ENCODE measurements at places on chromosomes 5 and 9.

- no peak for DNase-seq
Measured at GRCh38 chr5:74632947-74633356, 7.6 kb downstream of the ENC1 start.

DNA sequence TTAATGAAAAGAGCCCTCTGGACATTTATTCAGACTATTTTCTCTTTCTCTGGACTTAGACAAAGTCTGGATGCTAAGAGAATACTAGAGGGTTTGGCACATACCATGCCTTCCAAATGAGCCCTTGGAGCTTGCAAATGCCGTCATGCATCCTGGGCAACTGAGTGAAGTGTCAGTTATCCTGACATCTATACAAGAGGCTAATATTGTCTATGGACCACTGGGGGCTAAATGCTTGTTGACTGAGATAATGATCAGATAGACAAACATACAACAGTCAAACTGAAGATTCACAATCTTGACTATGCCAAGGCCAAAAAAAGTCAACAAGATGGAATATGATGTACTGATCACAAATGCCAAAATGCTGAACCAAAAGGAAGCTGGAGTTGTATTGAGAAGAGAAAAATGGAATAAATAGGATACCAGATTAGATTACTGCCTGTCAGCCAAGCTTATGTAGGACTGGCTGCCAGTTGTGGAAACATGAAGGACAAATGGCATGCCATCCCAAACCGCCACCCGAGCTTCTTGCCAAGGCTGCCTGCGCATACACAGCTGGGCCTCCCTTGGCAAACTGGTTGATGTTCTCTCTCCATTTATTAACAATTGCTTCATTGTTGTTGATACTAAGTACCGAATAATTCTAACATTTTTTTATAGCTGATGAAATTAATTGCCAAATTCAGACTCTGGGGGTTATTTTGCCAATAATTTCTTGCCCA, 240.1 kb upstream of the GRAMD2B start:
- no peak for DNase-seq

DNA sequence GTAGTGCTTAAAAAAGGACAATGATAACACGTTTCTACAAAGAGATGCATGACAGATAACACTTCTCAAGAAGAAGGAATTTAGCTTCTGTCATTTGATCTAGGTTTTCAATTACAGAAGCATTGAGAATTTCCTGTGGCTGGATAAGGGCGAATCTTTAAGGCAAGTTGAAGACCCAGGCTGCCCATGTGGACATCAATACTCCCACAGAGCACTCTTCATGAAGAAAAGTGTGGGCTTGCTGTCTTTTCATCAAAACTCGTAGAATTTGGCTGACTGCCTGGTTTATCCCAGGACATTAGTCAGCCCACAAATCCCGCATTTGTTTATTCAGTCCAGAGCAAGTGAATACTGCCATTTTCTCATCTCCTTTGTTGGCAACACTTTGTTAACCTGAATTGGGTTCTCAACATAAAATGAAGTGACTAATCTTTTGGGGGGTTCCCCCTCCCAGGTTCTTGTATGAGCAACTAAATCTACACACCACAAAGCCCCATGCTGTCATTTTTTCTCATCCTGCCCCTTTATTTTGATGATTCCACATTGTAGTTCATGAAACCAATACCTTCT, 43.4 kb upstream of the CDKN2B start:
- DNase-seq: no peak

DNA sequence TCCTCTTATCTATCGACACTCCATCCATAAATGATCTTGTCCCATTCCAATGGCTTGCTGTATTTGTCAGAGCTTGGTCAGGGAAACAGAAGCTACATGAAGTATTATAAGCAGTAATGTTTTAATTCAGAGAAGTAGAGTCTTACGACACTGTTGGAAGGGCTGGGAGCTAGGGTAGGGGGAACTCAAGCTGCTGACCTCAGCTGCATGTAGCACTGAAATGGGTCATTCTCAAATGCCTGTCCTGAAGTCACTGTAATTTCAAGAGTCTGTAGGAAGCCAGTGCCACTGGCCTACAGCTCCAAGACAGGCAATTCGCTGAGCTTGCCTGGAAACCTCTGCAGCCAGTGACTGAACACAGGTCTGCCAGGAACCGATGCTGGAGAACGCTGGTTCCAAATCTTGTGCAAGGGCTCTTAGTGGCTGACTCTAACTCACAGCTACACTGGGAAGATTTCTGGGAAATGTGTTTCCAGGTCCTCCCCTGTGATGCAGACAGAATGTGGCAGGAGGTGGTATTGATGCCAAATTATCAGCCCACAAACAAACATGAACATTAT, 532.4 kb downstream of the CCDC171 start:
- no peak for DNase-seq

DNA sequence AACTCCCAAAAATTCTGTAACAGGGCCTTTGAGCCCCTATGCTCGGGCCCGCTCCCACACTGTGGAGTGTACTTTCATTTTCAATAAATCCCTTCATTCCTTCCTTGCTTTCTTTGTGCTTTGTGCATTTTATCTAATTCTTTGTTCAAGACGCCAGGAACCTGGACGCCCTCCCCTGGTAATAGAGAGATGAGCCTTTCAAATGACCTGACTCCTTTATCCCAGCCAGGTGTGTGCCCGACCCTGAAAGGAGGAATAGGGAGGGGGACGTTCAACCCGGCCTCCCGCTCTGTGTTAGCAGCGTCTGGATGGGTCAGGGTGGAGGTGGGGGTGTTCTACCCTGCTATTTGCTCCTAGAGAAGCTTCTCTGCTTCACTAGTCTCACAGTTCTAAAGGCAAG, 53.9 kb downstream of the FXN start:
- no peak for DNase-seq

DNA sequence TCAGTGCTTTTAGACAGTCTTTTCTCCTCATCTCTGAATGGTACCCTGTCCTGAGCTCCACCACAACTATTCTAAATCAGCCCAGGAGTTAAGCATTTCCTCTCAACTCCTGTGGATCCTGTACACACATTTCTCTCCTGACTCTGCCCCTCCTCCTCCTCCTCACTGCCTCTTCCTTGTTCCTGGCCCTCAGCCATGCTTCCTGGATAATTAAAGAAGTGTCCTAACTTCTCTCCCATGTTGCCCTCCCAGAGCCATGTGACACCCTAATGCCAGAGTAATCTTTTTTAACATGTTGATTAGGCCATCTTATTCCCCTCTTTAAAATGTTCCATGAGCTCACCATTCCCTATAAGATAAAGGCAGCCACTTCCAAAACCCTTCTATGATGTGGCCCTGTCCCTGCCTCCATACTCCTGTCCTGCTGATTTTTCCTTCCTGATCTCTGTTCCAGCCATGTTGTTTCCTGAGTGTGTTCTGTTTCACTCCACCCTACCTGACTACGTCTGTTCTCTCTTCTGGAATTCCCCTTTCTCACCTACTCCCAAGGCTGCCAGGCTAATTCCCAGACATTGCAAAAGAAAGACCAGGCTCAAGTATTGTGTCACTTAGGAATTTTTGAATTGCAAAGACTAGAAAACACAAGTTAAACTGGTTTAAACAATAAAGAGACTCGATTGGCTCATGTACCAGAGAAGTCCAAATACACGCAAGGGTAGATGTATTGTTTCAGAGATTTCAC, 295.2 kb downstream of the MAST4 start:
- DNase-seq: no peak

- DNase-seq: no peak
Measured at GRCh38 chr5:177304392-177305119, 957 bp downstream of the PRELID1 start.

GRCh38 chr5:74384851-74385250, 255.7 kb downstream of the ENC1 start:
- no peak for DNase-seq

GRCh38 chr5:134584662-134585061, 48.0 kb downstream of the SAR1B start:
- no peak for DNase-seq

DNA sequence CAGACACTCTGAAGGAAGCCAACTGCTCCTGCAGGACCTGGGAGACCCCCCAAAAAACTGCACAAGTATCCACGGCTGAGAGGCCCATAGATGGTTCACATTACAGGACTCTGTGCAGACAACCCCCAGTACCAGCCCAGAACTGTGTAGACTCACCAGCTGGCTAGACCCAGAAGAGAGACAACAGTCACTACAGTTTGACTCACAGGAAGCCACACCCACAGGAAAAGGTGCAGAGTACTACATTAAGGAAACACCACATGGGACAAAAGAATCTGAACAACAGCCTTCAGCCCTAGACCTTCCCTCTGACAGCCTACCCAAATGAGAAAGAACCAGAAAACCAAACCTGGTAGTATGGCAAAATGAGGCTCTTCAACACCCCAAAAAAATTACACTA, 281.2 kb upstream of the RGMB start:
- DNase-seq: no peak

GRCh38 chr5:59245198-59245597, 648.3 kb downstream of the PDE4D start:
- DNase-seq: no peak

DNA sequence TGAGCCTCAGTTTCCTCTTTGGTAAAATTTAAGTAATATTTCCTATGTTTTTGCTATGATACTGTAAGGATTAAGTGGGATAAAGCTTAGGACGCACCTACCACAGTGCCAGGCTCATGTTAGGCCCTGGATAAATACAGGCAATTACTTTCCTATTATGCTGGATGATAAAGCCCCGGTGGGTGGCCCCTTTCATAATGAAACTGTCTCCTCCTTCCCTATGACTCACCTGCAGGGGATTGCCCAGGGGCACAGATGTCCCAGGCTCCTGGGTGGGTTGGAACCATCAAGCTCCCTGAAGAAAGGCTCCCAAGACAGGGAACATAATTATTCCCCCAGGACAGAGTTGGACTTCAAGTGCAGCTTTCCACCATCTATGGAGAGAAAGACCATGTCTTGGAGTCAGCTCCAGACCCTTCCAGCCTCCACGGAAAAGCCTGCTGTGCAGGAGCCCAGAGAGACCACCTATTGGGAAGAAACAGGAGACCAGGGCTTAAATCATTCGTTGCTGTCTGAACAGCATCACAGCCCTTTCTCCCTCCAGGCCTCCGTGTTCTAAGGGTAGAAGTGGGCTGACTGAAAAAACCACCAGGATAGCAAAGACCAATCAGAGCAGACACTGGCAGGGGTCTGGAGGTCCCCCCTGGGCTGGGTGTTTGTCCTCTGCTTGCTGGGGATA, 43.2 kb upstream of the FOXE1 start:
- DNase-seq: no peak

GRCh38 chr9:32801530-32801929, 18.2 kb downstream of the TMEM215 start:
- DNase-seq: no peak

DNA sequence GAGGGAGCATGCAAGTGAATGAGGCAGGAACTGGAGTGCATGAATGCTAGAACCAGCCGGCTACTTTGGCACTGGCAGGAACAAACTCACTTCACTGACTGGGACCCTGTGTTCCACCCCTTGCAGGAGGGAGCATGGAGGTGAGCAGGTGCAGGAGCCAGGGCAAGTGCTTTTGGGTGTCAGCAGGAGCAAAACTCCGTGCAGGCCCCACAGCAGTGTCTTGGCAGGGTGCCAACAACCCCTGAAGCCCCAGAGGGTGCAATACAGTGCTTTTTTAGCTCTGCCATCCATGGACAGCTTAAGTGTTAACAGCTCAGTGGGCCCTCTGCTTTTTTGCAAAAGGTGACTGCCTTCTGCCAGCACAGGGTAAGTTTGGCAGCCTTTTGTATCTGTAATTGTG, 245.8 kb upstream of the PCSK5 start:
- DNase-seq: no peak

DNA sequence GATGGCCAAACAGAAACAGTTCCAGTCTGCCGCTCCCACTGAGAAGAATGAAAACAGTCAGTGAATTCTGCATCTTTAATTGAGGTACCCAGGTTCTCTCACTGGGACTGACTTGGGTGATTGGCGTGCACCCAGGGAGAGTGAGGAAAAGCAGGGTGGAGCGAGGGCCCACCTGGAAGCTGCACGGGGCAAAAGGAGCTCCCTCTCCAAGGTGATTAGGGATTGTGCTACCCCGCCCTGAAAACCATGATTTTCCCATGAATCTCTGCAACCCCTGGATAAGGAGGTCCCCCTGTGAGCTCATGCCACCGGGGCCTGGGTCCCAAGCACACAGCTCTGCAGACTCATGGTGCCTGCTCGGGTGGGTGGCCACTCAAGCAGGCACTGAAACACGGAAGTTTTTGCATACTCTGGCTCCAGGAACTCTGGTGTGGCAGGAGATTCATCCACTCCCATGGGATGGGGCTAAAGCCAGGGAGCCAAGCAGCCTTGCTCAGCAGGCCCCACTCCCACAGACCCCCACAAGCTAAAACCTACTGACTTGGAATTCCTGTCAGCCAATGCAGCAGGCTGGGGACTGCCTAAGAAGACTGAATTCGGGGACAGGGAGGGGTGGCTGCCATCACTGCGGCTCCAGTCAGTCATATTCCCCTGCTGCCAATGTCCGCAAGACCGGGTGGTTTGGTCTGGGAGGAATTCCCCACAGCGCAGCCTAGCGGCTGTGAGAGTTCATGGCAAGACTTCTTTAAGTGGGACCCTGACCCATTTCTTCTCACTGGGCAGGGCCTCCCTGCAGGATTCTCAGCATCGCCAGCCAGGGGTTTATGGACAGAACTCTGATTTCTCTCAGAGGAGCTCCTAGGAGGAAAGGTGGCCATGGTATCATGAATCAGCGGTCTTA, 652.2 kb upstream of the RGMB start:
- DNase-seq: no peak

GRCh38 chr5:88691945-88692868, 190.8 kb downstream of the MEF2C start:
- no peak for DNase-seq

Measured in activated T-helper 1 cell treated with Interleukin-2 at 50 U/mL for 16 hours (primary cell).